ENCODE measurements at places on chromosomes 2 and 18.

DNA sequence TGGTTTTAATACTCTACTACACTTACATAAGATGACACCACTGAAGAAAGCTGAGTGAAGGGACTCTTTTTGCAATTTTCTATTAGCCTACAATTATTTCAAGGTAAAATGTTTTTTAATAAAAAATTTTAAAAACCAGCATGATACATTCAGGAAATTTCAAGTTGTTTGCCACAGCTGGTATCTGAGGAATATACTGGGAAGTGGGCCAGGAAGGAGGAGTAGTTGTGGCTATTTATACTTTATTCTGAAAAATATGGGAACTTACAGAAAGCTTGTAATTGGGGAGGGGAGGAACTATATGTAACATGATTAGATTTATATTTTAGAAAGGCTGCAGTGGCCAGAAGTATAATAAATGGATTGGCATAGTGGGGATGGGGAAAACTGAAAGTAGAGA, 40.8 kb downstream of the WDR35 start:
- DNase-seq: peak; percentile 65

DNA sequence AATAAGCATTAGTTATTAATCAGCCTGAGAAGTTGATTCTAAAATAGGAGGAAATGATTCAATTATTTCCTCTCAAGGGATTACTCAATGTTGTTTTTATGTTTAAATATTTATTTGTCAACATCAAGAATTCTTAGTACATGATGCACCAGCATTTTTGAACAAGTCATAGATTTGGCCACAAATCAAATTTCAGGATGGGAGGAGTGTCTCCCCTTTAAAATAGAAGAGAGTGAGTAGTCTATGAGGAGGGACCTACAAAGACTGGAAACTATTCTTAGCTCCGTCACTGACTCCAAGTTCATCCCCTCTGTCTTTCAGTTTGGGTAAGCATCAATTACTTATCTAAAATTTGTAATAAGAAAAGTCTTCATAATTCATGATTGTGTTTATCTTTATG, 18.6 kb upstream of the IL18R1 start:
- DNase-seq: peak; percentile 23

GRCh38 chr2:38448692-38449410, 71.8 kb upstream of the ATL2 start:
- DNase-seq: no peak

DNA sequence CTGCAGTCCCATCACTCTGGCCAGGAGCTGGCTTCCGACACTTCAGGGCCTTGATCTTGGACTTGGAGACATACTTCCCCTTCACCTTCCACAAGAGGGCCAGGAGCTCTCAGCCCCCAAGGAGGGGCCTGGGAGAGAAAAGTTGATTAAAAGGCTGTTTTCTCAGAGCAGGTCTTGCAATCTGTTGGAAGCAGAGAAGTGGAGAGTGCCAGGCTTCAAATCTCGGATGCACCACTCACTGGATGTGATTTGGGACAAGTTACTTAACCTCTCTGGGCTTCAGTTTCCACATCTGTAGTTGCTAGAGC, 255.3 kb downstream of the CYP26B1 start:
- no peak for DNase-seq

DNA sequence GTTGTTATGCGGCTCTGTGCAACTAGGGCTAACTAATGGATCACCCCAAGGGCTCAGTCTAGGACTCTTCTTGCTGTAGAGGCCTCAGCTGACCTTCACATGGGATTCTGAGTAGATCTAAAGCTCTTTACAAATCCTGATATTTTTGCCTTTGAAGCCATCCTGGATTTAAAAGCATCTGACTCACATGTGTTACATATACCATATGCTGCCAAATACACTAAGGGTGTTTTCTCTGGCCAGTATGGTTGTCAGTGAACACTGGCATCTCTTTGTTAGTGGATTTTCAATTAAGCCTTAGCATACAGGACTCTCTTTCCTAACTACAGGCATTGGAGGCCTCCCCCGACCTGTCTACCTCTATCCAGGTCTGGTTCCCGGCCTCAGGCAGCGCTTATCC, 992.8 kb upstream of the FANCL start:
- DNase-seq: peak; percentile 7

DNA sequence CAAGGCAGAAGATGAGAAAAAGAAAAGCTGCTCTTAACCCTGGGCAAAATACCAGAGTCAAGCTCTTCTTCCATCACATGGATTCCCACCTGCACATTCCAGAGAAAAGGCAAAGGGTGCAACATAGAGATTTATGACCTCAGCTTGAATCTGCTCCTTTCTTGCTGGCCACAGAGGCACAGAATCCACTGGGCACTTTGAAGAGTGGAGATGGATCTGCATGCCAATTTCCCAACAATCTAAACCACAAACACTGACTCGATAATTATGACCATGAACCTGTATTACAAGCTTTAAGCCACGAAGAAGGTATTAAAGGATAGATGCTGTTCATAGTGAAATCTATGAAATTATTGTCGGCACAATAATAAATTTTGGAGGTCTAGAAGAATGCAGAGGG, 237.3 kb downstream of the PID1 start:
- peak; percentile 7 for DNase-seq

- no peak for DNase-seq
These were observed 357.9 kb downstream of the PLCL1 start for GRCh38 chr2:198162276-198162675.

Measured in iris pigment epithelial cell (primary cell).